ENCODE measurements at places on chromosomes 6 and 20.

DNA sequence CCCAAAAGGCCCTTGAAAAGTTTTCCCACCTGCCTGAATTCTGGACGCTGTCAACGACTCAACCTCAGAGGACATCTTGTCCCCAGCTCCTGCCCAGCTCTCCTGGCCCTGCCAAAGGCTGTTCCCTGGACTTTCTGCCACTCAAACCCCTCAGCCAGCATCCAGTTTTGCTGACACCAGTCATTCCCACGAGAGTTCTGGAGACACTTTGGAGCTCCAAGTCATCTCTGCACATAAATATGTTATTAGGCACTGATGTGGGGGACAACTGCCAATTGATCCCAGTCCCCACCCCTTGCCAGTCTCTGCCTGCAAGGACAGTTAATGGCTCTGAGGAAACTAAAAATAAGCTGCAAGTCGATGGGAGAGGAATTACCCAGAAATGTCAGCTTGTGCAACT, 38.9 kb upstream of the KCNB1 start:
- no peak for DNase-seq

DNA sequence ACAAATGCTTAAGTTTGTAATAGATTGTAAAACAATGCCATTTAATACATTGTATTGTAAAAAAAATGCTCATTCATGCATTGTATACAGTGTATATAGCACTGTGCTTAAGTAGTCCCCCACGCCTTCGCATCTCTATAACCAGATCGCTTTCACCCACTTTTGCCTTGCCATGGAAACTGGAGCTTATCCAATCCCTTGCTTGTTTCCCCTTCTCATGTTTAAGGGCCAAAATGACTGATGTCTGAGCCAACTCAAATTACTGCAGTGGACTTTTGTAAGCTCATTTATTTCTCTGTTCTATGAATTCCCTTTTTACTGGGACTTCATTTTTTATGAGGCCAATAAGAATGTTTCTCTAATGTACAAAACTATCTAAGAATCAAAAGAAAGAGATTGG, 730.9 kb upstream of the GJE1 start:
- DNase-seq, result peak; percentile 12

GRCh38 chr20:52361650-52362049, 170.1 kb upstream of the ZFP64 start:
- DNase-seq, result no peak

DNA sequence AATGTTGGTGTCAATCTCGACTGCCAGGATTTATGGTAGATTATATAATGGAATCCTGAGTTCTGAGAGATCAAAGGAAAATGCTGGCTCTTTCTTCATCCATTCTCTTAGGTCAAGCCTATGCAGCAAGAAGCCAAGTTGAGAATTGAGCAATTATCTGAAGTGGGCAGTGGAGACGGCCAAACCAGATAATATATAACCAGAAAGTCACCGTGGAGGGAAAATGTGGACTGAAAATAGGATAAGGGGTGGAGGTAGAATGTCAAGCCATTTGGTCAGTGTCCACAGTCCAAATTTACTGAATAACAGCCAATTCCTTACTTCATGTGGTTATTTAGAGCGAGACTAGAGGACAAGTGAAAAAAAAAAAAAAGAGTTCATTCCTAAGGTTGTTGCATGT, 107.8 kb upstream of the ESR1 start:
- DNase-seq, result no peak

DNA sequence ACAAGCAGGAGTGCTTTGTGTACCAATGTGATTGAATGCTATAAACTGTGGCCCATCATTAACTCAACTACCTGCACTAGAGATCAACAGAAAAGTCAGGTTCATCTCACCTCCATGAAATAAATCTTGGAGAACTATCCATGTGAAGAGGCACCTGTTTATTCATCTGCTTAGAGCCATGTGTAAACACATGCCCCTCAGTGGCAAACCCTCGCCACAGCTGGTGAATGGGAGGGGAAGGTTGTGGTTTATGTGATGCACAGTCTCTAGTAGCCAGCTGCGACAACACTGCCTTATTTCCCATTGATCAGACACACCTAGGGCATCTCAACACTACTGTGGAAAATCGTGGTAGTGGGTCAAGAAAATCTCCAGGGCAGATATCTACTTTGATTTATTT, 640.2 kb downstream of the PTPRT start:
- no peak for DNase-seq

DNA sequence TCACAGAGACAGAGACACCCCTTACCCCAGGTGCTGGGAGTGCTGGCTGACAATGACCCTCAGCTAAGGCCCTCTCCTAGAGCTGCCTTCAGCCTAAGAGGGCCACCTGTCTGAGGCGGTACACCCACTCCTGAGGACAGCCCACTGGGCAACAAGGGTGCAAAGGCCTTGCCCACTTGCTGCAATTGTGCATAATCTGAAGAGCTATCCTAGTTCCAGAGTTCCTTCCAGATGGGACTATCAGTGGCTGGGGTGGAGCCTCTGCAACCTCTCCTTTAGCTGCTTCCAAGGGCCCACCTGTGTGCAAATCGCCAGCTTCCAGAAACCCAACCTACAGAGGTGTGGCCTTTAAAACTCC, 87.5 kb downstream of the PREX1 start:
- no peak for DNase-seq

DNA sequence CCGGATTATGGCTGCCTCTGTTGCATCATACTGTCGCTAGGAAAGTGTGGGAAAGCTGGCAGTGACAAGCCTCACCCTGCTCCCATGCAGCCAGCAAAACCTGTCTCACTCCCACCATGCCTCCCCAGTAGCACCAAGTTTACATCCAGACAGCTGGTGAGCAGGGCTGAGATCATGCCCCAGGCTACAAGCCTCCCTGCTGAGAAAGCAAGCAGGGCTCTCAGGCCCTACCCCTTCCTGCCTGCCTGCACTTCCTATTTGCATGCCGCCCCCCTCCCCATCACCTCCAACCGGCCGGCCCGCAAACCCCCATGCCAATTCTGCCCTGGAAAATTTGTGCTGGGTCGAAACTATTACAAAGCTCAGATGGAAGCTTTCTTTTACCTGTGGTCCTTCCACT, 408.2 kb upstream of the FKBP1C start:
- no peak for DNase-seq

DNA sequence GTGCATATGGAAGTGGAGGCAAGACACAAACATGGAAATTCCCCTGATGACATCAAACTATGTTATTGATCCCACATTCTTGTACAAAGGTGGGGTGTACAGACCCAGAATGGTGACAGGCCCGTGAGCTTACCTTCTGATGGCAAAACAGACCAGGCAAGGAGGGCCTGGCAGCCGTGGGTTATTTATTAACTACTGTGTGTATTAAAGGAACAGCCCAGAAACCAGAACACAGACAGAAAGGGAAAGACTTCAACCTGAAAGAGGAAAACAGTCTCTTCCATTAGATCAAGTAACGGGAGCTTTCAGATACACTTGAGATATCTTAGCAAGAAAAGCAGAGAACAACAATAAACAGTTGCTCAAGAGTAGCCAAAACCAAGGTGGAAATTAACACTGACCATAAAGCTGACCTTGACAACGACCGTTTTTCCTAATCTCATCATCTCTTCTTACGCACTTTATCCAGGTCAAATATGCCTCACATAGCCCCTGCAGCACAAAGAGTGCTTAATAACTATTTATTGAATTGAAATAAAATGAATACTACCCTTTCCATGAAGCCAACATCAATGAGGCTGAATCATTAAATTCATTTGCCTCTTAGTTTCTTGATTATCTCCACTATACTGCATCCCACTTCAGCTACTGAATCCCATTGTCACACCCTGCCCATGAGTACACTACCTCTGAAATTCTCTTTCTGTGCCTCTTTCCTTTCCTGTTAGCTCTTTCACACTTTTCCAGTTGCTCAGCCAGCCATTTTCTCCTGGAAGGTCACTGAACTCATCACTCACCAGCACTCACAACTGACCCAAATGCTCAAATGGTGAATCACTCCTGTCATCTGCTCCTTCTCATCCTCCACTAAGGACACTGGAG, 67.4 kb downstream of the MOXD1 start:
- DNase-seq, result peak; percentile 98

- no peak for DNase-seq
Measured at GRCh38 chr6:82086944-82087343, 160.6 kb downstream of the IBTK start.

DNA sequence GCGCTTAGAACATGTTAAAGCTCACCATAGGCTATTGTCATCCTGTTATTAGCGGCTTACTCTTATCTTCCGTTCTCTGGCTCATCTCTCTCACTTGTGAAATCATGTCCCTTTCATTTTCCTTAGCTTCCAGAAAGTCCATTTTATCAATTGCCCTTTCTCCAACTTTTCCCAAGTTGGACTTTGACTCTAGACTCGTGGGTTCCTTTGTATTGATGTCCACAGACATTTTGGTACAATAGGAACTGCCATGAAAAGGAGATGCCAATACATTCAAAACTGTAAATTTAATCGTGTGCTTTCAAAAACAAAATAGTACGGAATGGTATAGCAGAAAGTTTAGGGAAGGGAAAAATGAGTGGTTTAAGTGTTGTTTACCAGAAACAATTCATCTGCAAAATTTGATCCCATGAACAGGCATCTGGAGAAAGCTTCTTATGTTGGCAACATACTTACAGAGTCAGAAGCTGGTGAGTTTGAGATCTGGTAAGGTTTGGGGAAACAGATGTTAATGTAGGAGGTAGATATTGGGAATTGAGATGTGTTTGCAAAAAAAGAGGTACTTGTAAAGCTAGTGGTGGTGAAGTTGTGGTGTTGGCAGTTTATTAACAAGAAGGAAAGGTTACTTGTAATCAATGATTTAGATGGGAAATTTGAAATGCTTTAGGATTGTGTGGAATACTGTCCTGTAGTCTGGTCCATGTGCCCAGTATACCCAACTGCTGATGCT, 10.2 kb upstream of the HIVEP1 start:
- no peak for DNase-seq

GRCh38 chr6:159939591-159940016, 29.3 kb upstream of the IGF2R start:
- no peak for DNase-seq

DNA sequence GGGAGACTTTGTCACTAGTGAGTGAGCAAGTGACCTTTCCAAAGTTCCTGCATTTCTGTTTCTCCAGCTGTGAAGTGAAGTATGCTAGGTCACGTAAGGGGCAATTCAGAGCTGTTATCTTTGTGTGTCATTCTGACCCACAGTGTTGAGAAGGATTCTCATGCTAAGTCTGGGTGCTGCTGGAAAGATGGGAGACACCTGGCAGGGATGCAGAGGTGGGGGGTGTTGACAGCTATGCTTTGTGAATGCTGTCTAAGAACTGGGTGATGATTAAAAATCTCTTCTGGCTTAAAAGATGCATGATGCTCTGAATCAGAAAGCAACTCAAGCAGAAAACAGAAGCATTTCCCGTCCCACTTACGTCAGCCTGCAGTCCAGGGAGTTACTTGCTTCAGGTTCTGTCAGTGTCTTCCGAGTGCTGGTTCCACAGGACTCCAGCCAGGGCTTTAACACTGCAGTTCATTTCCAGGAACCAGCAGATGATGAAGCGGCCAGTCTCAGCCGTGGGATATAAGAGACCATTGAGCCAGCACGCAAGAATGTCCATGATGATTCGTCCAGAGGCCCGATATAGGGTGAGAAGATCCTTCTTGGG, 30.9 kb upstream of the ASXL1 start:
- peak; percentile 40 for DNase-seq

GRCh38 chr6:170473801-170474200, 79.3 kb downstream of the PSMB1 start:
- no peak for DNase-seq

GRCh38 chr6:55239099-55239498, 64.8 kb downstream of the HCRTR2 start:
- peak; percentile 55 for DNase-seq

GRCh38 chr20:19274412-19275015, 62.1 kb downstream of the SLC24A3 start:
- no peak for DNase-seq

- peak; percentile 87 for DNase-seq
Measured at GRCh38 chr20:4087923-4088322, 72.6 kb upstream of the RNF24 start.

DNA sequence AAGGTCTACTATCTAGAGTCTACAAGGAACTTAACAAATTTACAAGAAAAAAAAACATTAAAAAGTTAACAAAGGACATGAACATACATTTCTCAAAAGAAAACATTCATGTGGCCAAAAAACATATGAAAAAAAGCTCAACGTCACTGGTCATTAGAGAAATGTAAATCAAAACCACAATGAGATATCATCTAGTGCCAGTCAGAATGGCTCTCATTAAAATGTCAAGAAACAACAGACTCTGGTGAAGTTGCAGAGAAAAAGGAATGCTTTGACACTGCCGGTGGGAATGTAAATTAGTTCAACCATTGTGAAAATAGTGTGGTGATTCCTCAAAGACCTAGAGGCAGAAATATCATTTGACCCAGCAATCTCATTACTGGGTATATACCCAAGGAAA, 48.3 kb downstream of the OGFRL1 start:
- peak; percentile 75 for DNase-seq

DNA sequence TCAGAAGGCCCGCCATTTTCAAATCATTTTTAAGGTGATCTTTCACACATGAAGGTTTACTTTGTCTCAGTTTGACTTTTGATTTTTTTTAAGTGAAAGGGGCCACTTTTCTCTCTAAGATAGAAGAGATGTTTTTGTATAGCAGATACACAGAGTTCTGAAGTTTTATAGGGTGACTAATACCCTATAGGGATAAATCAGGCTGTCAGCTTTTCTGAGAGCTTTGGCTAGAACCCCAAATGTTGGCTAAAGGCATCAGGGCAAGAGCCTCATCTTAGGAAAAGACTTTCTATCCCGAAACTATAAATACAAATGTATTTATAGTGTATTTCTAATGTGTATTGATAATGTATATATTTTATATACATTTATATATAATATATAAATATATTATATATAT, 181.4 kb downstream of the TBX18 start:
- DNase-seq, result peak; percentile 75

Measured in M059J (cell line).